Skin of body (tissue), 3 donors: ENCODE measurements at places on chromosomes 4 and X. TPM values are rescaled to one million over a fixed set of nuclear protein-coding genes. Genes with fewer than 3 reads are reported as not detected.

GRCh38 chrX:25531096-25531495, 515.3 kb upstream of the ARX start:
- DNase-seq = no peak

- no peak for DNase-seq
These were observed 67.6 kb downstream of the POLA1 start for GRCh38 chrX:24761306-24761705.

DNA sequence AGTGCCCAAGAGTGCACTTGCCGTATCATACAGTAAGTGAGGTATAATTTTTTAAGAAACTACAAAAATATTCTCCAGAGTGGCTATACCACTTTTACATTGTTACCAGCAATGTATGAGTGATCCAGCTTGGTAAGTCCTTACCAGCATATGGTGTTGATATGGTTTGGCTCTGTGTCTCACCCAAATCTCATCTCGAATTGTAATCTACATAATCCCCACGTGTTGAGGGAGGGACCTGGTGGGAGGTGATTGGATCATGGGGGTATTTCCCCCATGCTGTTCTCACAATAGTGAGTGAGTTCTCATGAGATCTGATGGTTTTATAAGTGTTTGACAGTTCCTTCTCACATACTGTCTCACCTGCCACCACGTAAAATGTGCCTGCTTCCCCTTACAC, 44.8 kb downstream of the RBMX start:
- no peak for DNase-seq

- peak; percentile 70 for DNase-seq
These were observed 205.1 kb downstream of the AWAT2 start for GRCh38 chrX:69844636-69845035.

GRCh38 chr4:182805750-182806149, 111.4 kb downstream of the DCTD start:
- no peak for DNase-seq

Gene BCORL1
- 5.1 TPM for total RNA-seq

Gene GASK1B
- 46.3 TPM for total RNA-seq

Gene PDE5A
- 40.2 TPM for total RNA-seq
